Activated CD8-positive, alpha-beta memory T cell treated with anti-CD3 and anti-CD28 coated beads for 48 hours (primary cell): ENCODE measurements at places on chromosomes 7 and 10.

- no peak for DNase-seq
Observed at GRCh38 chr10:132176623-132177500, 9.9 kb upstream of the DPYSL4 start.

DNA sequence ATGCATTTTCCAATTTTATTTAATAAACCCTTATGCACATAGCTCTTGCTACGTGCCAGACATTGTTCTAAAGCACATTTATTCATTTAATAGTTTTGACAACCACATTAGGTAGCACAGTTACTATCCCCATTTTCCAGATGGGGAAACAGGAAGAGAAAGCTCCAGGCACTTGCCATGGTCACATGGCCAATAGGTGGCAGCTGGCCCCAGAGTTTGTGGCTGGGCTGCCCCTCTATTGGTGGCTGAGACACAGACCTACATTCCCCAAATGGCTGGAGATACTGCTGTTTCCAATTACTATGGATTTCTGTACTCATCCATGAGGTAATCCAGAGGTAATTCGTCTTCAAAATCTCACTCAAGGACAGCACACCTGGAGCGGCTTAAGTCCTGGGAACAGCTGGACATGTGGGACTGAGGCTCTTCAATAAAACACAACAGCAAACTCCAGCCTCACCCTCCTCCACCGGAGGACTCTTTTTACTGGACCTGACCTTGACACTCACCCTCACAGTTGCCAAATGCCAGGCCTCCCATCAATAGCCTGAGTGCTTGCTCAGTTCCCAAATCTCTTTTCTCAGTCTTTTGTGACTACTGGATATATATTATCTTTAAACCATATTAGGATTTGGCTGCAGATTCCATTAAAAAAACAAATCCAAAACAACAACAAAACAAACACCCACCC, 106.1 kb downstream of the CLEC2L start:
- no peak for DNase-seq

- no peak for DNase-seq
Observed at GRCh38 chr7:1043552-1044188, 676 bp upstream of the GPR146 start.

DNA sequence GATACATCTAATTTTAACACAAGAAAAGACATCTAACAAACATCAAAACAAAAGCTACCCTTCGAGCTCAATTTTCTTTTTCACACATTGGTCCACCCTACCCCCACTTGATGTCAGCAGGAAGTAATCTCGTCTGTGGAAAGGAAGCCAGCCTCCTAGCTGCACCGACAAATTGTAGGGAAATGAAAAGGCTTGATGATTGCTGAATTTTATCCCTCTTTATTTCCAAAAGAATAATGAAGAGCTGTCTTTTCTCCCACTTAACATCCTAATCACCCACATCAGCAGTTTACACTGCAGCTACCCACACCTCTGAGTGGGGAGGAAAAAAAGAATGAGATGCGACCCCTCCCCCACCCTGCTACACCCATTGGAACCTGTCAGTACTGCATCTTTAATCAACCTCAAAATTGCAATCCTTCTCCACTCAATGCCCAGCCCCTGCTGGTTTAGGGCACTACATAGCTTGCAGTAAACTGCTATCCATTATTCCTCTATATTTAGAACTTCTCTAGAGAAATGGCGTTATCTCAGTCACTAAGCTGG, 10.6 kb upstream of the CPVL start:
- DNase-seq: no peak

GRCh38 chr10:129796710-129797420, 167.2 kb downstream of the EBF3 start:
- DNase-seq: no peak

DNA sequence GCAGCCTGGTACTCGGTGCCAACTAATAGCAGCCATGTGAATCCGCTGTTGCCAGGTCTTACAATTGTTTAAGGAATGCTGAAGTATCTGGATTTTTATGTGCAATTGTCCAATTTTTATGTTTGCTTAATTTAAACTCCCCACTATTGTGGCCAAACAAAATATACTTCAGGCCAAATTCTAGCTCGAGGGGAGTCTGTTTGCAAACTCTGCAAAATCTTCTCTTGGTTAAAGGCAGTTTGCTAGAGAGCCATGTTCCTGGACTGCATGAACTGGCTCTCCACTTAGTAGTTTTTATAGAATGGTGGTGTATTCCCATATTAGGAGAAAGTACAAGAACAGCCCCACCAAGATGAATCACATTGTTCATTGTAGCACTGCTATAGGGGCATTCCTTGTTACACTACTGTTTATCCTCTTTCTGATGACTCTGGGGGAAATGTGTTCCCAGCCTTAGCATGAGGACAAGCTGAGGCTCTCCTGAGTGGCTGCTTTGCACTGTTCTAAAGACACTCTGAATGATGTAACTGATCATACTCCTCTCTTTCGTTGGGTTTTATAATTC, 178.0 kb upstream of the GLI3 start:
- no peak for DNase-seq

- peak; percentile 20 for DNase-seq
Observed at GRCh38 chr10:119029613-119030420, at the start of gene NANOS1. Gene NANOS1 (plus strand): TSS chr10:119029714. CDS start chr10:119029802, 88 bp downstream.

DNA sequence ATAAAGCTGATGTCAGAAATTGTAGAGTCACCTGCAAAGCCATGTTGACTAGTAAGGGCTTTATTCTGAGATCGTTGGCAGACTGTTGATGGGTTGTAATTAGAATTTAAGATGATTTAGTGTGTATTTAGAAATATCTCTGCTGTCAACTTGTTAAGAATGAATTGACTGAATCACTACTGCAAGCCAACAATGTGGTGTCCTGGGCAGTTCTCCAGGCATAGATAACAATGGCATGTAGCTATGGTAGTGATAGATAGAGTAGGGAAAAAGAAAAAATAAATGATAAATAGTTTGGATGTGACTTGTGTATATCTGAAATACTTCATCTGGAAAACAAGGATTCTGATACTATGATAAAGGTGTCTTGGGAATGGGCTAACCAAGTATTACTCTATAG, 640.2 kb downstream of the ARL4A start:
- no peak for DNase-seq

- no peak for DNase-seq
Observed at GRCh38 chr7:41965951-41966505, 263.1 kb upstream of the INHBA start.

DNA sequence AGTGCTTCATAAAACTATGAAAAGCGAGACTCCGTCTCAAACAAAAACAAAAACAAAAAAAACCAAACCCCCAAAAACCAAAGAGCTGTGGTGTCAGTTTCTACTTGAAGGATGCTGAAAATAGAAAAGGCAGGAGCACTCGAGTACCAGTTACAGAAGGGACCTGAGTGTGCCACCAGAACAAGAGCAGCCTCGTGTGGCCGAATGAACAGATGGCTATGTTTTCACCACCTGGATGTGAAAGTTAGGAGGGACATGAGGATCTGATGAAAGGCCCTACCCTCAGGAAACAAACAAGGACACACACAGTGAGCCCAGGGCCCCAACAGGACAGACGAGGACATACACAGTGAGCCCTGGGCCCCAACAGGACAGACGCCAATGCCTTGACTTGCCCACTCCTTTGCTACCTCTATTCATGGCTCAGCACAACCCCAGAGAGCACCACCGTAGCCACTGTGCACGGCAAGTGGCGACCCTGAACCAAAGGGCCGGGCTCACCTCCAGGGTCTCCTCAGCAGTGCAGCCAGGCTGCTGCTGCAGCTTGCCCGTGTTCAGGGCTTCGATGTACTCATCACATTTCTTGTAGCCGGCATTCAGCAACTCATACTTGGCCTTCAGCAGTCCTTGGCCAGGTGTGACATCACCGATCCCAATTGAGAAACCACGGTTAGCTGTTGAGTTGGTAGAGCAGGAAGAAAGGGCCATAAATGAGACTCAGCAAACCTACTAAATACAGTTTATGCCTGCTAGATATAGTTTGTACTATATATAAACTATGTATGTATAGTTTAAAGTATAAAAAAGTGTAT, 24.9 kb downstream of the POLR3A start:
- no peak for DNase-seq

GRCh38 chr10:125011926-125012705, 70.2 kb downstream of the ZRANB1 start:
- no peak for DNase-seq

DNA sequence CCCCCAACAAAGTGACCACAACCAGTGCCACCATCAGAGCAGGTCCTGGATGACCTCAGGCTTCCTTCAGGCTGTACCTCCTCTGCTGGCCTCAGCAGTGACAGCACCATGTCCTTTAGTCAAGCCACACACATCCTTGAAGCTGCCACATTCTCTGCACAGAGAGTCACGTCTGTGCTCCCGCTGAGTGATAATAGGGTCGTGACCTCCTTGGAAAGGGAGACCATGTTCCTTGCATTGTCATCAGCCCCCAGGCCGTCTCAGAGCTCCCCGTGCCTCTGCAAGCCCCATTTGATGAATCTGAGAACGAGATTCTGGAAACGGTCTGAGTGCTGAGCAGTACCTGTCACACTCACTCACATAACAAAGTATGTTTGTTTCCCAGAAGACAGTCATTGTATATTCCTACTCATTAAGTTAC, 106.5 kb upstream of the PRR15 start:
- no peak for DNase-seq

GRCh38 chr10:77622889-77623291, 14.7 kb downstream of the KCNMA1 start:
- no peak for DNase-seq

DNA sequence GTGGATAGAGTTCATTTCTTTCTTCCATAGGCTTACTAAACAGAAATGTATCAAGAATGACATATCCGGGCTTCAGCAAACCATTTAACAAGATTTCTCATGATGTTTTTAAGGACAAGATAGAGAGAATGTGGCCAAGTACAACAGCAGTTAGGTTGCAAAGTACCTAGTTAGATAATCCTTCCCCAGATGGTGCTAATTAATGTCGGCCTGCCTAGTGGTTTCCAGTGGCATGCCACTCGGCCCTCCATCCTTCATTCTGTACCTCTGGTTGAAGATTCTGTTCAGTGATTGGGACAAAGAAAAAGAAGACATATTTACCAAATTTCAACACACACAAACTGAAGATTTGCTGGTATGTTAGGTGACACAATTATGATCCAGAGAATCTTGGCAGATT, 212.1 kb downstream of the MACC1 start:
- DNase-seq: no peak

DNA sequence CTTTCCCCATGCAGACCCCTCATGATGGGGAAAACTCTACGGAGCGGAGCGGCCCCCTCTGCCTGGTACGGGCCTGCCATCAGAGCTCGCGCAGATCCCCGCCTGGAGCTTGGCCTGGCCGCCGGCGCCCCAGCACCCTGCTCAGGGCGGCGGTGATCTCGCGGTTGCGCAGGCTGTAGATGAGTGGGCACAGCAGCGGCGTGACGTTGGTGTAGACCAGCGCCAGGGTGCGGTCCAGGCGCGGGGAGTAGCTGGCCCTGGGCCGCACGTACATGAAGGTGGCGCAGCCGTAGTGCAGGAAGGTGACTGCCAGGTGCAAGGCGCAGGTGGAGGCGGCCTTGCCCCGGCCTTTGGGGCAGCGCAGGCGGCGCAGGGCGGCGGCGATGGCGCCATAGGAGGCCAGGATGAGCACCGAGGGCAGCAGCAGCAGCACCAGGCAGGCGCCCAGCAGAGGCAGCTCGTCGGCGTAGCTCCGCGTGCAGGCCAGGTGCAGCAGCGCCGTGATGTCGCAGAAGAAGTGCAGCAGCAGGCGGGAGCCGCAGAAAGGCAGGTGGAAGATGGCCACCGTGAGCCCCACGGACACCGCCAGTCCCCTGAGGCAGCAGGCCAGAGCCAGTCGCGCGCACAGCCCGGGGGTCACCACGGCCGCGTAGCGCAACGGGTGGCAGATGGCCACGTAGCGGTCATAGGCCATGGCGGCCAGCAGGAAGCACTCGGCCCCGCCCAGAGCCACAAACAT, 33.4 kb downstream of the TAS2R41 start:
- DNase-seq: no peak

- DNase-seq: no peak
Observed at GRCh38 chr10:112191791-112192190, 8.2 kb upstream of the GPAM start.

- no peak for DNase-seq
Observed at GRCh38 chr7:98357751-98358161, 43.1 kb downstream of the BAIAP2L1 start.

DNA sequence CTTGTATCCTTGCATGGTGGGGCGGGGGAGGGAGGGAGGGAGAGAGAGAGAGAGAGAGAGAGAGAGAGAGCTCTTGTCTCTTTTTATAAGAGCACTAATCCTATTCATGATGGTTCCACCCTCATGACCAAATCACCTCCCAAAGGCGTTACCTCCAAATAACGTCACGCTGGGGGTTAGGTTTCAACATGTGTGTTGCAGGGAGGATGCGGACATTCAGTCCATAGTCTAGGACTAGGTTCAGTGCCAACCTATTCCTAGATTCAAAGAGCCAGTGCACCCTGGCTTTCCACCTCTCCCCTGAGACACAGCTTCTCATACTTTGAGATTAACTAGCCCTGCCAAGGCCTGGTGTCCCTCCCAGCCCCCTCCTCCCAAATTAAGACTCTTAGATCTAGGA, 123.0 kb downstream of the GRK5 start:
- no peak for DNase-seq

DNA sequence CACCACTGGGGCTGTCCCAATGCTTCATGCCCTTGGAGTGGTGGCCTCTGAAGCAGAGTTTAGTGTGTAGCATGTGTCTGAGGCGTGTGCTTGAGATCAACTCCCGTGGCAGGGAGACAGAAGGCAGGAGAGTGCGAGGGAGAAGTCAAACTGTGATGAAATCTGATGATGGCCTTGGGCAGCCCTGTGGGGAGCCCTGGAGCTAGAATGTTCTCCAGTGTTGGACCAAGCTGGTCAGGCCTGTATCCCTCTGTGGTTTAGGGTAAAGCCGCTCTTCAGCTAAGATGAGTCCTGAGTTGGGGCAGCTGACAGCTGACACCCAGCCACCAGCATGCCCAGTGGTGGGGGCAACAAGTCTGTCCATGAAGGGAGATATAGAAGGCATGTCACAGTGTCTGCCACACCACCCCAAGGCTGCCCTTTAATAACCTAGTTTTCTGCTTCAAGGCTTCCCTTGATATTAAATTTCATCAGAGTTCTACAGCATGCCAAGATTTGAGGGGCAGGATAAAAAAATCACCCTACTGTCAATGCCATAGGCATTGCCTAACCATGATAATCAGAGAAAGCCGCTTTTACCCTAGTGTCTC, 170.5 kb upstream of the SVIL start:
- DNase-seq: no peak

DNA sequence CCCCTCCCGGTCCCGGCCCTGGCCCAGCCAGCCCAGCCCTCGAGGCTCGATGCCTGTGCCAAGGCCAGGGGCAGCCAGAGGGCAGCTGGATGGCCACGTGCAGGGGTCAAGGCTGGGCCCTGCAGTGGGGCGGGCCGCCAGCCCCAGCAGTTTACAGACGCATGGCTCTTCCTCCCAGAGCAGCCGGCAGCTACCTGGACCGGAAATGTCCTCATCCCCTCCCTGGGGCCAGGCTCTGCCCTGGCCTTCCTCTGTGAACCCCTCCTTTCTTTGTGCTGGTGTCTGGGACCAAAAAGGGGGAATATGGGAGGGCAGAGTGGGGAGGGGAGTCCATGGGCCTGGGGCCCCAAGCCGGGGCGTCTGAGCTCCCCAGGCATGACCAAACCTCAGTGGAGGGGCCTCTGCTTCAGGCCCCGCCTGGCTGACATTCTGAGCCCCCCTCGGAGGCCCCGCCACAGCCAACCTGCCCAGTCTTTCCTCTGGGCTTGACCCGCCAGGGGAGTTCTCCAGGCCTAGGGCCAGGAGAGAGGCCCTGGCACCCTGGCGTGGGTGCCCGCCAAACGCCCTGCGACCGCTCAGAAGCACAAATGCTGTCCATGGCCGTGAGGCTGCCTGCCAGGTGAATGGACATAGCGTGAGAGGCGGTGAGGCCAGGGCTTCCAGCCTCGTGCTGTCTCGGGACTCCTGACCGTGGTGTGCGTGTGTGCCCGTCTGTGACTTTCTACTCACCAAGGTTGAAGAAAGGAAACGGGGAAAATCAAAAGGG, 24.7 kb upstream of the AMZ1 start:
- DNase-seq: no peak
